ENCODE measurements at places on chromosomes 6 and 20.

- DNase-seq: no peak
Observed at GRCh38 chr20:50001784-50002311, 19.1 kb downstream of the SNAI1 start.

DNA sequence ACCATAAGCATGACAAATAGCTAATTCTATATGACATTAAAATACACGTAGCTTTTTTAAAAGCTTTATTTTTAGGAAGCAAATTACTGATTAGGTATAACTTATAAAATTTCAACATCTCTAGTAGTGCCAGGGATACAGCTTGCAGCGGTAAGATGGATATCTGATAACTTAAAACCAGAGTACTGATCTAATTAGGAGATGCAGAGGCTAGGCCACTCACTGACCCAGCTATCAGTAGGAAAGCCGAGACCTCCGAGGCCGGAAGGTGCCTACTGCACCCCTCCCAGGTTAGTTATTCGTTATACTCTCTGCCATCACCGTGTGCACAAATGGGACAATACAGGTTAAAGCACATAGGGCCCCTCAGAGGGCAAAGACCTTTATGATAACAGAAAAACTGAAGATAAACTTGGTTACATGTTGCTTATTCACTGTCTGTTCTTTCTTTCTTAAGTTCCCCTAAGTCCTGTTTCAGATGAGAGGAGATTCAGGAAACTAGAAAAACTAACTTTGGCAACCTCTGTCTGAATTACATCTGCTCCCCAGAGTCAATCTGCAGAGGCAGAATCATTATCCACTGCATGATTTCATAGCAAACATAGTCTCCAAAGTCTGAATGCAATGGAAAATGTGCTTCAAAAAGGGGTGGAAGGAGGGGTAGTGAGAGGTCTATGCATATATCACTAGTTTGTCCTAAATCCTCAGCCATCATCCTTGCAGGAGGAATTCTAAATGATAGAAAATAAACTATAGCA lies 60.8 kb downstream of the RIPOR2 start:
- no peak for DNase-seq

GRCh38 chr20:39523405-39523804 lies 561.3 kb downstream of the DHX35 start:
- no peak for DNase-seq

- DNase-seq: no peak
Observed at GRCh38 chr20:46631212-46631869, 19.9 kb downstream of the SLC13A3 start.

DNA sequence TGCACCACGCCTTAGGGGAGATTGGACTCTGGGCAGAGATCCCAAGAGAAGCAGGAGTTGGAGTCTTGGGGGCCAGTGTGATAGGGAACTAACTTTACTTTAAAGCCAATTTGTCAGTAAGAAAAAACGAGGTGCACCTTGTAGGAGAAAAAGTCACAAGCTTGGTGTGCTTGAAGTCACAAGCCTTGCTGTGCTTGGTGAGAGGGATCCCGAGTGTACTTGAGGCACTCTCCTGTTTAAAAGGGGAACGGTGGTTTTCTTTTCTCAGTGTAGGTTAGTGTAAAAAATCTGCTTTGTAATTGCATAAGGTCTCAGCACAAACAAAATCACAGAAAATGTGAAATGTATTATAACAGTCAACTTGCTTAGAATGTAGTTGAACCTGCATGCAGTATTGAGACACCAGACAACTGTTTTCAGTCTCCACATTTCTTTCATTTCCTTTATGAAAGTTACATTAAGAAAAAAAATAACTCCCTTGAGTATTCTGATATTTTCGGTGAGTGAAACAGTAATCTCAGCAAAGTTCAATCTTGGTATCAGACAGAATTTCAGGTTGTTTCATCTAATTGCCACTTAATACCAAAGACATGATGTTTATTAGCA lies 111.1 kb upstream of the DUSP22 start:
- DNase-seq: no peak

DNA sequence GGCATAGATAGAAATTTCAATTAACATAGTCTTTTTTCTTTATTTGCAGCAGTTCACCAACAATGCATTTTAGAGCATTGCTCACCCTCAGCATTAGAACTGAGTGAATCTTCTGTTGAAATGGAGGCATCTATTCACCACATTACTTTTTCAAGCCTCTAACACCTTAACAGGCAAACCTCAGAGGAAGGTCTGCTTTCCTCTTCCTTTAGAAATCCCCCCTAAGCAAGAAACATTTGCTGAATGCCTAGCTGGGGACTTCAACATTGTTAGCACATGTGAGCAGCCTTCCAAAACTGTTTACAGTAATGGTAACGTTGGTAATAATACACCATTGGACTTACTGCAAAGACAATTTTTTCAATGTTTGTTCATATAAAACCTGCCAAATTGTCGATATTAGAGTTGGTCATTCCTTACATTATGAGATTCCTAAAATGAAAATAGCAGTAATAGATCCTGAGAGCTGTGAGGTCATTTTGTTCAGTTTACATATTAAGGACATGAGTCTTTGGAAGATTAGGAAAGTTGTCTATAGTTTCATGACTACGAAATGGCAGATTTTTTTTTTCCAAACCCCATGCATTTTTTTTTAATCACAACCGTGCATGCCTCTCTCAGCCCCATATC lies 20.6 kb upstream of the AKIRIN2 start:
- no peak for DNase-seq

- DNase-seq: peak; percentile 65
Observed at GRCh38 chr6:20403766-20404640, 2.3 kb downstream of the E2F3 start.

DNA sequence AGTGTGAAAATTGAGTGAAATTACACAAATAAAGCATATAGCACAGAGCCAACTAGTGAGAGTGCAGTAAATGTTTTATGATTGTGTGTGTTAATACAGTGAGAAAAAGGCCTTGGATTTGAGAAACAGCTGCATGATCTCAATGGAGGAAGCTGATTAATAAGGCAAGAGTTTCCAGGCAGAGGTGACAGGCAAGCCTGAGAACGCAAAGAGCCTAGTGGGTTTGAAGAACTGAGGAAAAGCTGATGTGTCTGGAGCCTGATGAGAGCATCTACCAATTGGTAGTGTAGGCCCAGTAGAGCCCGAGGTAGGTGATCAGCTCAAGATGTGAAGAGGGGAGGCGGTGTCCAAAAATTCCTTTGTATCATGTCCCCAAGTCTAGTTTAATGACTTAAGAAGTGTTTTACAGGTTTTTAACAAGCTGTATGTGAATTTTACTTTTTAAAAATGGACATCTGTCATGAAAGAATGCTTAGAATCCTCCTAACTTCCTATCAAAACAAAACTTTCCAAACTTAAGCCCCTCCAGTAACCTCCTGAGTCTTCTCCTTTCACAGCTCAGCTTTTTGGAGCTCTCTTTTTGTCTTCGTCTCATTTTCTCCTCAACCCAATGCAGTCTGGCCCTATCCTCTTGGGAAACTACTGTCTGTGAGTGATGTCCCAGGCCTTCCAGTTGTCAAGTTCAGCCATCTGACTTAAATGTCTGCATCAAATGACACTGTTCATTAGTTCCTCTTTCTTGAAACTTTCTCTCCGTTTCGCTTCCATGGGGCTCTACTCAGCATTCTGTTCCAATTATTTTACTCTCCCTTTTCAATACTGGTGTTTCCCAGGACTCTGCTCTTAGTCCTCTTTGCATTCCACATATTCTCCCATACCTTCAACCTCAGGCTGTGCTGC lies 1.2 kb downstream of the CDC40 start:
- DNase-seq: no peak

DNA sequence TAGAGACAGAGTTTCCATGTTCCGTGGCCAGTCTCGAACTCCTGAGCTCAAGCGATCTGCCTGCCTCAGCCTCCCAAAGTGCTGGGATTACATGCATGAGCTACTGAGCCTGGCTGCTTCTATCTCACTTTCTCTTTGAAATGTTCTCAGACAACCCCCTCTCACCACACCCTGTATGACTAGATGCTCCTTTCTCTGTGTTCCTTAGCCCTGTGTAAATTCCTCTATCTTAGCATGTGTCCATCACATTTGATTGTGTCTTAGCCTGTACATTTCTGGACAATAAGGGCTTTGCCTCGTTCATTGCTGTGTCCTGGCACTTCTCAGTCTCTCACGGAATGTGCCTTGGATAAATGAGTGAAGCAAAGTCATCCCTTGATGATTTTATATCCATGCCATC lies 168.1 kb upstream of the SCGN start:
- DNase-seq: no peak

DNA sequence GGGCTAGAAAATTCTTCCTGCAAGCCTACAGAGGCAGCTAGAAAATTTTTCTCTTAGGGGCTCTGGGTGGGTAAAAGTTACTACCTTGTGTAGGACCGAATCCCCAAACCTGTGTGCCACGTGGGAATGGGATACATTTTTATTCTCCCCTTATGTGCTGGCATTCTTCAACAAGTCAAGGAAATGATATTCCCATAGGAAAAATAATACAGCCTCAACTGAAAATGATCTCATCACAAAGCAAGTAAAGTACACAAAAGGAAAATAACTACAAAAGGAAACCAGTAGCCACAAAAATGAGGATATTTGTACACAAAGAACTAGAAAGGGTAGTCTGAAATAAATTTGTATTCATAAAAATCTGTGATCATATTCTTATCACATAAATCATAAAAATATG lies 298.1 kb downstream of the LAMA2 start:
- no peak for DNase-seq

DNA sequence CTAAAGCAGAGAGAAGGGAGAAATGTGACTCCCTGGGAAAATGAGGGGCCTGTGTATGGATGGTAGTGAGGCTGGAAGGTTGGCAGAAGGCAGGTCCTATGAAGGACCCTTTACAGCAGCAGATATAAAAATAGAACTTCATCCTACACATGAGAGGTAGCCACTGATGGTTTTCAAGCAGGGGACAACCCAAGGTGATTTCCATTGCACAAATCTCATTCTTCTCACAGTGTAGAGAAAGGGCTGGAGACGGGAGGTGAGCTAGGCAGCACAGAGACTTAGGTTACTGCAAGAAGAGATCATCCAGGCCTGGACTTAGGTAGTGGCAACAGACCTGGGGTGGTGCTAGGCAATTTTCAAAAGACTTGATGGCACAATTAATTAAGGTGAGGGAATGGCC lies 30.7 kb downstream of the TRAM2 start:
- no peak for DNase-seq

- DNase-seq: no peak
Observed at GRCh38 chr6:34084591-34085290, 61.1 kb downstream of the GRM4 start.

DNA sequence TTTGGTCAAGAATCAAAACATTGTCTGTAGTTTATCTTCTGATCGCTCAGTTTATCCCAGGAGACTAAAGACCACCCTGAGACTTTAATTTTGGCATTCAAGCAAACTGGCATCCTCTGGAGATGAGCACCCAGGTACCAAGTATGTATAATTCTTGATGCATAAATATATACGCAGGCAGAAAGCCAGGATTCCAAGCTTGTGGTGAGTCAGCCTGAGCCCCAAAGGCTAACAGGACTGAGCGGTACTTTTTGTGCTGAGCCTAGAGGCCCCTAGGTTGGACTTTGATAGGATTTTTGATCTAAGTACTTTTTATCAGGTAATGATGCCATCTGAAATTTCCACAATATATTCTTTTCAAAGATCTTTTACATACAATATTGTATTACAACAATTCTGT lies 301.3 kb downstream of the TFAP2B start:
- DNase-seq: no peak

GRCh38 chr6:110965629-110966229 lies 7.2 kb downstream of the GTF3C6 start:
- no peak for DNase-seq

DNA sequence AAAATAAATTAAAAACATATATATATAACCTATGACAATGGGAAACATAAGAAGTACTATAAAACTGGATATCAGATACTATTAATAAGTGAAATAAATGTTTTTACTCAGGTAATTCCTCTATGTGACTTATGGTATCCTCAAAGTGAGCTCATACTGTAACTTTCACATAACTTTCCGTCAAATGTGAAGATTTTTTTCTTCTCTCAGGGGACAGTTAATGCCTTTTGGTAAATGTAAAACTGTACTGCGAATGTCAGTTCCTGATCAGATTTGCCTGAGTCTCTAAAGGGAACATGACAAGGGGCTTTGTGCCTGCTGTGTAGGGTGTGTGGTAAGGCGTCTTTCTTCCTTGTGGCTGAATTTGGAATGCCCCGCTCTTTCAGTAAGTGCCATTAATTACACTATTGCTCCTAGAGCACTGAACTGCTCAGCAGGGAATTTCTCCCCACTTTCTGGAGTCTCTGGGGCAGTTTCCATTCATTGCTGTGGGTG lies 271.8 kb downstream of the PRL start:
- no peak for DNase-seq

DNA sequence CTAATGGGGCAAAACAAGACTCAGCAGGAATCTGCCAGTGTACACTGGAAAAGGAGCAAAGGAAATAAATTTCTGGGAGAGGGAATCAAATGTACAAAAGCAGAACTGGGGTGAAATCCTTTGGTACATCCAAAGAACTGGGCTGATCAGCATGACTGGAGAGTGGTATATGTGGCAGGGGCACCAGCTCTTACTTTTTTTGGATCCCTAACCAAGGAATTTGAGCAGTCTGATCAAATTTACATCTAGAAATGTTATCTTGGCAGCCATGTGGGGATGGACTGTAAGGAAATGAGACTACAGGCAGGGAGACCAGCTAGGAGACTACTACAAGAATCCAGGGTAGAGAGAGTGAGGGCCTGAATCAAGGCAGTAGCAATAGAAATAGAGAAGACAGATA lies 1.2 kb upstream of the ZSCAN31 start:
- no peak for DNase-seq

- DNase-seq: no peak
Observed at GRCh38 chr6:47180633-47181032, 129.1 kb downstream of the TNFRSF21 start.

- no peak for DNase-seq
Observed at GRCh38 chr6:138863321-138863720, 67.4 kb downstream of the ECT2L start.

GRCh38 chr6:13331516-13332348 lies 3.4 kb upstream of the TBC1D7 start:
- no peak for DNase-seq

- no peak for DNase-seq
Observed at GRCh38 chr20:24587384-24588046, 118.1 kb downstream of the SYNDIG1 start.

DNA sequence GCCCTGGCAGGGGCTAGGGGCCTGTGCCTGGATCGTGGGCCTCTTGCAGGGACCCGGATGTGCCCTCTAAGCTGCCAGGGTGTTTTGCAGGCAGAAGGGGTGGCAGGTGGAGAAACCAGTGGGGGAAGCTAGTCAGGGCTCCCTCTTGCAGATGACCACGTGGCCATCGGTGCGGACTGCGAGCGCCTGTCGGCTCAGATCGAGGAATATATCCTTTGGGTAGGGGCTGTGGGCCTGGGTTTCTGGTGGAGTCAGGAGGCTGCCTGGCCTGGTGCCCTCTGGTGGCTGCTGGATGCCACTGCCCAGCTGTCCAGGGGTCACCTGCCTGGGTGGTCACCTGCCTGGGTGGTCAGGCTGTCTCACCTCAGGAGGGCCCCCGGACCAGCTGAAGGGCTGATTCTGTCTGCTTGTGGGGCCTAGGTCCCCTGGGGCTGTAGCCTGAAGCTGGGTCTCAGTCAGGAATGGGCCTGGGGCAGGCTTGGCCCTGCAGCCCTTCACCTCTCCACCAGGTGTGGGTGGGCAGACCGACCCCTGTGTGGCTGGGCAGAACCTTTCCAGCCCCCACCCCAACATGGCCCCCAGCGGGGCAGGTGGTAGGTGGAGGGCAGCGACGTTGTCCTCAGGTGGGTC lies 6.7 kb downstream of the TCEA2 start:
- DNase-seq: no peak
